Ureter (tissue), 1 donor: ENCODE measurements at places on chromosomes 5 and 9.

- DNase-seq, result no peak
These were observed 319.0 kb downstream of the EBF1 start for GRCh38 chr5:158780656-158781237.

- no peak for DNase-seq
These were observed 165.6 kb downstream of the SMARCA2 start for GRCh38 chr9:2180704-2181103.

GRCh38 chr5:45098483-45098882, 289.7 kb downstream of the MRPS30 start:
- DNase-seq, result no peak

- no peak for DNase-seq
These were observed 271.3 kb downstream of the KIAA0825 start for GRCh38 chr5:94347130-94347529.

GRCh38 chr5:84086511-84086910, 298.2 kb downstream of the EDIL3 start:
- no peak for DNase-seq

GRCh38 chr5:128163991-128164390, 80.4 kb downstream of the SLC12A2 start:
- DNase-seq, result no peak

GRCh38 chr9:81694541-81694940, 5.2 kb upstream of the TLE1 start:
- DNase-seq, result no peak

DNA sequence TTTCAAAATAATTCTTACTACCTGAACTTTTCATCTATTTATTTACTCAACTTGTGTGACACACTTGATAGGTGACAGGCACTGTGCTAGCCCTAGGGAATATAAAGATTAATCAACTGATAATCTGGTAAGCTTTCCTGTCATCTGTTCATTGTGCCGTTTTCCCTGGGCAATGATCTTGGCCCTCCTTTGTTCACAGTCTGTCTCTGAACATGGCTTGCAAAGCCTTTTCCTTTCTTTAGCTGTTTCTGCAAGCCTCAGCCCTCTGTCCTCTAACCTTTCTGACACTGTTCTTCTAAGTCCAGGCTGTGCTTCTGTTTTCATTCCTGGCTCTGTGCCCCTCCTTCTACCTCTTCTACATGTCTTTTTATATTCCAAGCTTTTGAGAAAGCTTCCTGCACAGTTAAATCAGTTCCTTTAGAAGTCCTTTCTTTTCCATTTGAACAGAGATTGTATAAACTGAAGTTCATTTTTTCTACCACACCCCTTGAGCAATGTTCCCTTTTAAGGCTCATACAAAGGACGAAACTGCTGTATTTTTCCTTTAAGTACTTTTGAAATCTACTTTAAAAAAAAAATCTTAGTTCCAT, 803.0 kb upstream of the ZNF608 start:
- DNase-seq, result no peak

GRCh38 chr9:131676431-131676972, 63.4 kb downstream of the RAPGEF1 start:
- no peak for DNase-seq
